ENCODE measurements at places on chromosomes 1 and 21. TPM values are rescaled to one million over a fixed set of nuclear protein-coding genes. Genes with fewer than 3 reads are reported as not detected.

Gene AMY1C
- not detected for total RNA-seq

Gene SORT1
- total RNA-seq, result 107 TPM

Gene C1orf105
- not detected for total RNA-seq

DNA sequence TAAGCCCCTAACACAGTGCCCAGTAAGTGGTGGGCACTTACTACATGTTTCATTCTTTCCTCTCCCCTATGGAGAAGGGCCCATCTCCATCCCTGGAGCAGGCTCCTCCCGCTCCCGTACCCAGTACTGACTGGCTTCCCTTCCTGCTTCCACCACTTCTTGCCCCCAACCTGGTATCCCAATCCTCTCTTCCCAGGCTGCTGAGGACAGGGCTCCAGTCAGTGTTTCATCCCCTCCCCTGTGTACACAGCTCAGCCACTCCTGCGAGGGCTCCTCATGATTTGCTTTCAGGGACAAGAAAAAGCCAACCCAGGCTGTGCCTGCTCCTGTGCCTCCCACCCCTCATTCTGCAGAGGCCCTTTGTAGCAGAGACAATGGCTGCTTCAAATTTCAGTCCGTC, 20.8 kb upstream of the ETV3 start:
- no peak overlapping the region for H3K4me3 ChIP-seq
- H3K27me3 ChIP-seq, result peaks cover 2% of the 10 kb centered on the region
- H3K36me3 ChIP-seq, result no peaks in the 10 kb centered on the region
- H3K27ac ChIP-seq, result no peak overlapping the region

- no peaks in the 10 kb centered on the region for H3K4me1 ChIP-seq
- peak overlapping the region; percentile 17 for H3K27ac ChIP-seq
- no peak overlapping the region for H3K4me3 ChIP-seq
- DNase-seq, result no peak
- peaks cover 2% of the 10 kb centered on the region for H3K36me3 ChIP-seq
Observed at GRCh38 chr1:203084588-203085527, 954 bp downstream of the MYOG start.

- H3K36me3 ChIP-seq, result peaks cover 3% of the 10 kb centered on the region
- no peak for DNase-seq
- H3K4me3 ChIP-seq, result no peak overlapping the region
- peak overlapping the region; percentile 5 for H3K27ac ChIP-seq
- no peaks in the 10 kb centered on the region for H3K27me3 ChIP-seq
Observed at GRCh38 chr1:15963363-15963967, 12.4 kb downstream of the ZBTB17 start.

GRCh38 chr1:65418522-65419185, 1.8 kb upstream of the LEPR start:
- peaks cover 34% of the 10 kb centered on the region for H3K4me1 ChIP-seq
- no peak overlapping the region for H3K4me3 ChIP-seq
- no peak for DNase-seq
- H3K27me3 ChIP-seq, result no peaks in the 10 kb centered on the region
- peak overlapping the region; percentile 99 for H3K27ac ChIP-seq

GRCh38 chr1:164780111-164780812, 221.3 kb downstream of the PBX1 start:
- peaks cover 30% of the 10 kb centered on the region for H3K4me1 ChIP-seq
- H3K4me3 ChIP-seq, result no peak overlapping the region
- H3K27me3 ChIP-seq, result no peaks in the 10 kb centered on the region
- DNase-seq, result no peak
- no peak overlapping the region for H3K27ac ChIP-seq

DNA sequence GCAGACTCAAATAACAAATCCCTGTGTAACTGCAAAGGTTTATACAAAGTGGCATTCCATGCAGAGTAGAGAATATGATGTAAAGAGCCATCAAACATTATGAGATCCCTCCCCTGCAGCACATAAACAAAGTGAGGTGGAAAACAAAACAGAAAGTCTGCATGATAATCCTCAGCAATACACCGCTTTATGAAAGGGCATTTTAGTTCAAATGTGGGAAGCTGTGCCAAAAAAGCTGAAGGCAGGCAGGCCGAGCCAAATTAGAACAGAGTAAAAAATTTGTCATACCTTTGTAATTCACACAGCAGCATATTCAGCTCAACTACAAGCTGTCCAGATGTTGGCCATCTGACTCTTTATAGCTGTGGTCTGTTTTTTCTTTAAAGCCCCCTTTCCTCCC, 113.5 kb downstream of the LHX9 start:
- no peak overlapping the region for H3K27ac ChIP-seq
- no peak for DNase-seq
- no peaks in the 10 kb centered on the region for H3K36me3 ChIP-seq
- H3K4me3 ChIP-seq, result no peak overlapping the region
- peaks cover 7% of the 10 kb centered on the region for H3K4me1 ChIP-seq

GRCh38 chr1:203045821-203046594, 19.7 kb downstream of the PPFIA4 start:
- H3K36me3 ChIP-seq, result peaks cover 17% of the 10 kb centered on the region
- H3K27ac ChIP-seq, result no peak overlapping the region
- peaks cover 16% of the 10 kb centered on the region for H3K4me1 ChIP-seq

DNA sequence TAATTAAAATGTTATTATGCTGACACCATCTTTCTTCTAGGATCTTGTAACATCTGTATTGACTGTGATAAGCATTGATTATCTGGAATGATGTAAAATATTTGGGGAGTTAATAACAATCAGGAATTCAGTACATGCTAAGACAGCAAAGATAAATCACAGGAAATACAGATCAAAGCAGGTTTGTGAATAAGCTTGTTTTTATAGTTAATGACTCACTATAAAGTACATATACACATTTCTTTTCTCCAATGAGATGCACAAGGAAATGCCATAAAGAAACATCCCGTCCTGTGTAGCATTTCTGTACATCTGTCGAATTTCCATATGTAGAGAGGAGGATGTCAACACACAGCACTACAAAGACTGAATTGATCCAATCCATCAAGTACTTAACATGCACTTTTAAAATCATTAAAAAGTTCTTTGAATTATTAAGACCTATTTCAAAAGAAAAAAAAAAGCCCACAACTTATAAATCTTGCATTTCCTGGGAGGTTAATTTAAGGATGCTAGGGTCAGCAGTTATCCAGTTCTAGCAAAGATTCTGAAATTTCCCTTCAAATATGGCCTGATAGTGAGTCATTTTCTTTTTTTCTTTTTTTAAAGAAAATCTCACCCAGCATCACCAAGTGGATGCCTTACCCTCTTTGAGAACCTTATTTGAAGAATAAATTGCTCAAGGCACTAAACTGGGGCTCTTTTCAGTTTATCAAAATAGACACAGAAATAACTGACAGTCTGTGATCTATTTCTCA, 243.2 kb upstream of the NR5A2 start:
- H3K27me3 ChIP-seq, result peaks cover 3% of the 10 kb centered on the region
- no peak overlapping the region for H3K4me3 ChIP-seq
- no peak for DNase-seq
- H3K27ac ChIP-seq, result no peak overlapping the region
- H3K4me1 ChIP-seq, result no peaks in the 10 kb centered on the region

- no peaks in the 10 kb centered on the region for H3K27me3 ChIP-seq
- DNase-seq, result no peak
- H3K4me1 ChIP-seq, result peaks cover 26% of the 10 kb centered on the region
- no peaks in the 10 kb centered on the region for H3K36me3 ChIP-seq
Observed at GRCh38 chr1:232591344-232591743, 38.6 kb downstream of the SIPA1L2 start.

GRCh38 chr1:172845371-172845770, 186.5 kb downstream of the FASLG start:
- H3K27ac ChIP-seq, result no peak overlapping the region
- no peaks in the 10 kb centered on the region for H3K4me1 ChIP-seq
- H3K36me3 ChIP-seq, result no peaks in the 10 kb centered on the region
- no peak for DNase-seq
- no peaks in the 10 kb centered on the region for H3K27me3 ChIP-seq
- no peak overlapping the region for H3K4me3 ChIP-seq

DNA sequence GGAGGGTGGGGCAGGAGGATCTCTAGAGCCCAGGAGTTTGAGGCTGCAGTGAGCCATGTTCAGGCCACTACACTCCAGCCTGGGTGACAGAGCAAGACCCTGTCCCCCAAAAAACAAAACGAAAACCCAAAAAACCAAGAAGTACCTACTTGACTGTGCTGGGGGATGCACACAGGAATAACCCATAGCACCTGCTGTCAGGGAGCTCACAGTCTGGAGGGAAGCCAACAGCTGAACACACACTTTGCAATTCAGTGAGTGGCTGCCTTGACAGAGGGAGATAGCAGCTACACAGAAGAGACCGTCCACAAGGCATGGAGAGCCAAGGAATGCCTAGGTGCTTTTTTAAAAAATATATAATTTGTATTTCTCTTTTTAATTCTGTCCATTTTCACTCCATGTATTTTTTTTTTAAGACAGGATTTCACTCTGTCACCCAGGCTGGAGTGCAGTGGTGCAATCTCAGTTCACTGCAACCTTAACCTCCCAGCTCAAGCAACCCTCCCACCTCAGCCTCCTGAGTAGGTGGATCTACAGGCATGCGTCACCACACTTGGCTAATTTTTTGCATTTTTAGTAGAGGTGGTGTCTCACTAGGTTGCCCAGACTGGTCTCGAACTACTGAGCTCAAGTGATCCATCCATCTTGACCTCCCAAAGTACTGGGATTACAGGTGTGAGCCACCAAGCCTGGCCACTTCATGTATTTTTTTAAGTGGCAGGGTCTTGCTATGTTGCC, 68.7 kb downstream of the NID1 start:
- DNase-seq, result no peak
- no peaks in the 10 kb centered on the region for H3K27me3 ChIP-seq
- no peak overlapping the region for H3K4me3 ChIP-seq
- H3K4me1 ChIP-seq, result peaks cover 19% of the 10 kb centered on the region
- peaks cover 7% of the 10 kb centered on the region for H3K36me3 ChIP-seq

DNA sequence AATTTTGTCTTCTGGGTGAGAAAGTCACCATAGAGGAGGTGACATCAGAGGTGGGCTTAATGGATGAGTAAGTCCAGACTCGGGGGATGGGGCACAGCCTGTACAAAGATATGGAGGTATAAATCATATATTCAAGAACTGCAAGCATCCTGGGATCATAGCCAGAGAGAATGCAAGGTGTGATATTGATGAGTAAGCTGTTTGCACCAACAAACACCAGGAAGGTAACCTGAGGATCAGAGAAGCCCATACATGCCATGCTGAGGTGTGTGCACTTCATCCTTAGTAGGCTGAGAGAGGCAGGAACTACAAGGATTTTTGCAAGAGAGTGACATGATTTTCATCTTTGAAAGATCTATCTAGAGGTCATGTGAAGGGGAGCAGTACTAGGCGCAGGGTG, 306.4 kb downstream of the HHAT start:
- no peaks in the 10 kb centered on the region for H3K36me3 ChIP-seq
- H3K27ac ChIP-seq, result no peak overlapping the region
- no peak overlapping the region for H3K4me3 ChIP-seq
- no peak for DNase-seq
- peaks cover 10% of the 10 kb centered on the region for H3K4me1 ChIP-seq
- no peaks in the 10 kb centered on the region for H3K27me3 ChIP-seq

Measured in chondrocyte (in vitro differentiated cells).